ENCODE measurements at places on chromosomes 3 and 15. TPM values are rescaled to one million over a fixed set of nuclear protein-coding genes. Genes with fewer than 3 reads are reported as not detected.

Gene GHSR
- not detected for total RNA-seq

Gene MYO5C
- 1.1 TPM for total RNA-seq

- DNase-seq: no peak
These were observed 554.1 kb downstream of the GOLGA6L6 start for GRCh38 chr15:19987389-19988048.

- DNase-seq: no peak
These were observed 213.9 kb upstream of the PFN2 start for GRCh38 chr3:150184426-150185071.

Gene IL5RA
- not detected for total RNA-seq

DNA sequence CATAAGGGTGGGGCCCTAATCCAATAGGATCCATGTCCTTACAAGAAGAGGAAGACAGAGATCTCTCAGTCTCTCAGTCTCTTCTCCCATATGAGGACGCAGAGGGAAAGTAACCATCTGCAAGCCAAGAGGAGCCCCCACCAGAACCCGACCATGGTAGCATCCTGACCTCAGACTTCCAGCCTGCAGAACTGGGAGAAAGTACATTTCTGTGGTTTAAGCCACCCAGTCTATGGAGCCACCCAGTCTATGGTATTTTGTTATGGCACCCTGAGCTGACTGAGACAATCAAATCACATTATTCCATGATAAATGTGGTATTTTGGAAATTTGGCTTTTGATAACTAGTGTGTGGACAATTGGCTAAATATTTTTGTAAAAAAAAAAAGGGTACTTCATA, 101.5 kb upstream of the TMC3 start:
- DNase-seq: no peak

Gene ZNF621
- total RNA-seq: 21.8 TPM

DNA sequence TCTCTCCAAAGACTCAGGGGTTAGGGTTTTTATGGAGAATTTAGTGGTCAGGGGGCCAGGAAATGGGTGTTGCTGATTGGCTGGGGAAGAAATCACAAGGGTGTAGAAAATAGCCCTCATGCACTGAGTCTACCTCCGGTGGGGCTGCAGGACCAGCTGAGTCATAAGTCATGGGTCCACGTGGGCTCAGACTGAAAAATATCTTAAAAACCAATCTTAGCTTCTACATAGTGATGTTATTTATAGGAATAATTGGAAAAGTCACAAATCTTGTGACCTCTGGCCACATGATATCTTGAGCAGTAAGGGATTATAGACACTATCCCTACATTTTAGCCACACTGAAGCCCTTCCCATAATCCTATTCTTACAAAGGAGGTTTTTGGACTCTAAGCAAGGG, 224.0 kb downstream of the DPH6 start:
- DNase-seq: no peak

Gene AMIGO3
- total RNA-seq: not detected

Gene NEDD4
- 15.0 TPM for total RNA-seq

DNA sequence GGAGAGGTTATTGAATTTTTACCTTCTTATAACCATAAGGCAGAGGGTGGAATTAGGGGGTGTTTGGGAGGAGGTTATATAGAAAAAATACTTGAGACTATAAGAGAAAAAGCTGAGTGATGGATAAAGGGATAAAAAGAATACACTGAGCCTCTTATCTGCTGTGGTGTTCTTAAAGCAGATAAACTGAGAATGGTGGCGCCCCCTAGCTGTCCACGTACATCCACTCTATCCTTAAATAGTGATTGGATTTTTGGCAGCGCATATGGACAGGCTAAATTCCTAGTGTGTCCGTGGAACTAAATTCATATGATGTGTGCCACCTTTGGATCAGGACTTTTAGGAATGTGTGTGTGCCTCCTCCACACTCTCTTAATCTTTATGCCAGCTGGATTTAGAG, 121.1 kb downstream of the OXSM start:
- DNase-seq: no peak

DNA sequence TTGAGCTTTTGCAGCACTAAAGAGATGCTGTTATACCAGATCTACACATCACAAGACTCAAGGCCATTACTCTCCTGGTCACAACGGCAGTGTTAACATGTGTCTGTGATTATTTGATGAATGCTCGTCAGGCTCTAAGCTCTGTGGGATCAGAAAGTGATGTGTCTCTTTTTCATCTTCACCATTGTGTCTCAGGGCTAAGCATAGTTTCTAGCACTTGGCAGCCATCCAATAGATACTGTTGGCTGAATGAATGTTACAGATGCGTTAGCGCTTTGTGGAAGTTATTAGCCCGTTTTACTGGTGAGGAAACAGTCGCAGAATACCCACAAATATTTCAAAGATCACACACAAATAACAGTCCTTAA, 1.2 kb upstream of the FAM81A start:
- DNase-seq: no peak

DNA sequence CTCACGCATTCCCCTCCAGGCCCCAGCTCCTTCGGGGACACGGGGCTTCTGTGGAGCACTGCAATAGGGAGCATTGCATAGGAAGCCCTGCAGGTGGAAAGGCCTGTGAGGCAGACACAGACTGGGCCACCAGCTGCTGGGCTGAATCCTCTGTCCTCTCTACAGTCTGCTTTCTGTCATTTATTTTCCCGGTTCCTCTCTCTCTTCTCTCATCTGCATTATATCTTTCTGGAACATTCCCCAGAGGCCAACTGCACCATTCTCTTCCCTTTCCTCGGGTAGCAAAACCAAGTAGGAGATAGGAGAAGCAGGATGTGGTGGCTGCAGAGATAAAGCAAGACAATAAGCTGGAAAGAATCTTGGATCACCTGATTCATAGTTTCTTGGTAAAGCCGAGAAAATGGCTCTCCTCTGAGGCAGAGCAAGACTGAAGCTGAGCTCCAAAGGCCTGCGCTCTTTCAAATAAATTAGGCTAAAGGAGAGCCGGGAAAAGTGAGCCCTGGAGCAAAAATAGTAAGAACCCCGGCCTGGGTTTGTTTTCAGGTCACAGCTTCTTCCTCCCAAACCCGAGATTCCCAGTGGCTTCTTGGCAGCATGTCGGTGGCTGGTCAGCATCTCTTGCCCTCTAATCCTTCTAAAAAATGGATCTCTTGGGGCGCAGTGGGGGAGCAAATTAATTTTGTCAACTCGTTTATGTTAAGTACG, 5.3 kb downstream of the TM4SF4 start:
- DNase-seq: no peak

DNA sequence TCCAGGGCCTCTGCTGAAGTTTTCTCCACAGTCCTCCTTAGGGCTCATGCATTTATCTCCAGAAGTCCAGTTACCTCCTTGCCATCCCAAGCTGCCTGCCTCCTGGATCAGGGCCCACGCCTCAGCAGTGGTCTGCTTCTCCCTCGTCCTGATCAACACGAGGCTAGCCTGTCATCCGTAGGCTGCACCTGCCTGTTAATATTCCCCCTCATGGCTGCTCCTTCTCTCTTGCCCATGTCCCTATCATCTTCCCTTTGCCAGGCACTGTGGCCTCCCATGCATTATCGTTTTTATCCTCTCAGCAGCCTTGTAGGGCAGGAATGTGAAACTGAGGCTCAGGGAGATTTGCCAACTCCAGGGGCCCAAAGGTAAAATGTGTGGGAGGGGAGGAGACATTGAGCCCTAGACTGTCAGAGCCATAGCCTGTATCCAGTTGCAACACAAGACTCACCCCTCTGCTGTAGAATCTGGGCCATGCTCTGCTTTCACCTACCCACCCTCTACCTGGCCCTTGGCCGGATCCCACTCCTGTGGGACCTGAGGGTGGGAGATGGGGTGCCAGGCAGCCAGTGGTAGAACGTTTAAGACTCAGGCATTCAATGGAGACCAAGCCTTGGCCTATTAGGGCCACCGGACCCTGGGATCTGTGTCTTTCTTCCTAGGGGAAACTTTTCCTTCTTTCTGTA, 4.6 kb downstream of the GRM2 start:
- no peak for DNase-seq

Gene ZDHHC19
- not detected for total RNA-seq

Measured in activated naive CD4-positive, alpha-beta T cell treated with anti-CD3 and anti-CD28 coated beads, Interleukin-2, amount 50 U/mL, for 72 hours (primary cell).